NCI-H510A (cell line): ENCODE measurements at places on chromosomes 7 and 10.

DNA sequence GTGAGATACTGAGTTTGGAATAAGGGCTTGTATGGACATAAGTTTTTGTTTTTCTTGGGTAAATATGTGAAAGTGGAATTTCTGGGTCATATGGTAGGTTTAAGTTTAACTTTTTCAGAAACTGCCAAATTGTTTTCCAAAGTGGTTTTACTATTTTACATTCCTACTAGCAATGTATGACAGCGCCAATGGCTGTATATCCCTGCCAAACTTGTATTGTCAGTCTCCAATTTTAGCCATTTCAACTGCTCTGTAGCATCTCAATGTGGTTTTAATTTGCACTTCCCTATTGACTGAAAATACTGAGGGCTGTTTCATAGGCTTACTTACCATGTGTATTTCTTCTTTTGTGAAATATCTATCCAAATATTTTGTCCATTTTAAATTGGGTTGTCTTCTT is 90.5 kb upstream of the ZNF32 start:
- no peak for DNase-seq

DNA sequence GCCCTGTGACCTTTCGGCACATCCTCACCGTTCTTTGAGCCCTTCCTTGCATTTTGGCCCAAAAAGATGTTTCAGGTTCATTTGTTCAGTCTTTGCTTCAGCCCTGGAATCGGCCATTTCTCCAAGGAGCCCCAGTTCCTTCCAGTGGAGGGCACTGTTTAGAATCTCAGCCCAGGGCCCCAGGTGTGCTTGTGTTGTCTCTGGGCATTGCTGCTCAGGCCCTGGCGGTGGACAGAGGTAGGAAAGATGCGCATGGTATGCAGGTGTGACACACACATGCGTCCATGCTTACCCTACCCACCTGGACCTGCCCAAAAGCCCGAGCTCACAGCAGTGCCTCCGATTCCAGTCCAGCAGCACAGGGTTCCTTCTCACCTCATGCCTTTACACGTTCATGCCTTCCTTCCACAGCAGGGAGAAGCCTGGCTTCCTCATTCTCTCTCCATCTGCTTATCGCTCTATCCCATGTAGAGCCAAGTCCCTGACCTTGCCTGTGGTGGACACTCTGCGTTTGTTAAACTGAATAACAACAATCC is 70.6 kb downstream of the LHPP start:
- DNase-seq = no peak

- no peak for DNase-seq
Observed at GRCh38 chr10:79438699-79439085, 6.7 kb downstream of the ZCCHC24 start.

DNA sequence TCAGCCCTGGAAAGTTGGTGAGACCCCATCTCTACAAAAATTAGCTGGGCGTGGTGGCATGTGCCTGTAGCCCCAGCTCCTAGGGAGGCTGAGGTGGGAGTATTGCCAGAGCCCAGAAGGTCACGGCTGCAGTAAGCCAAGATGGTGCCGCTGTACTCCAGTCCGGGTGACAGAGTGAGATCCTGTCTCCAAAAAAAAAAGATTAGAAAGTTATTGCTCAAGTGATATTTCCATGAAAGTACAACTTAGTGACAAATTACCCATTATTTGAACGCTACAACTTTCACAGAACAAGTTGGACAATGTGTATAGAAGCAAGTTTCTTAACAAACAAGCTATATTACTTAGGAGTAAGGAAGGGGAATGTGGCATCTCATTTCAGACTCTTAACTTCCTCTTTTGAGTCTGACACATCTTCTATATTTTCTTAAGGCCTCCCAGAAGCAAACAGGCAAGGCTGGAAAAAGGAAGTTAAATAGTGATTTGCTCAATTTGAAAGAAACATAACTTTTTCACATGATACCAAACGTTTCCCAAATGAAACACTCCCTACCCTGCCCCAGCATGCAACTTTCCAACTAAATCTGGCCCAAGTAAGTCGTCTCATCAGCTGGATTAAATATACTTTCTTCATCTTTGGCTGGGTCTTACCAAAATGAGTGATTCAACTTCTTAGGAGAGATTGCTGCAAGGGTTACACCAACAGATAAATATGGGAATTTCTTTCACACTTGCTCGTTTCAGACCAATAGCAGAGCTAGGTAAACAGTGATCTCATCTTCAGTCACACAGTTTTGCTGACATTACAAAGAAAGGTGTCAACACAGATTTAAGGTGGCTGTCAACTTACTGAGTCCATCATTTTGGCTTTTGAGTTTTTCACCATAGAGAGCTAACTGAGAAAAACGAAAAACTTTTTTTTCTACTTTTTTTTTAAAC is 66.3 kb upstream of the KLF6 start:
- DNase-seq = no peak

GRCh38 chr10:22659866-22660265 is 54.5 kb downstream of the PIP4K2A start:
- DNase-seq = no peak

- no peak for DNase-seq
Observed at GRCh38 chr7:67392596-67393438, 396.2 kb downstream of the TYW1 start.

DNA sequence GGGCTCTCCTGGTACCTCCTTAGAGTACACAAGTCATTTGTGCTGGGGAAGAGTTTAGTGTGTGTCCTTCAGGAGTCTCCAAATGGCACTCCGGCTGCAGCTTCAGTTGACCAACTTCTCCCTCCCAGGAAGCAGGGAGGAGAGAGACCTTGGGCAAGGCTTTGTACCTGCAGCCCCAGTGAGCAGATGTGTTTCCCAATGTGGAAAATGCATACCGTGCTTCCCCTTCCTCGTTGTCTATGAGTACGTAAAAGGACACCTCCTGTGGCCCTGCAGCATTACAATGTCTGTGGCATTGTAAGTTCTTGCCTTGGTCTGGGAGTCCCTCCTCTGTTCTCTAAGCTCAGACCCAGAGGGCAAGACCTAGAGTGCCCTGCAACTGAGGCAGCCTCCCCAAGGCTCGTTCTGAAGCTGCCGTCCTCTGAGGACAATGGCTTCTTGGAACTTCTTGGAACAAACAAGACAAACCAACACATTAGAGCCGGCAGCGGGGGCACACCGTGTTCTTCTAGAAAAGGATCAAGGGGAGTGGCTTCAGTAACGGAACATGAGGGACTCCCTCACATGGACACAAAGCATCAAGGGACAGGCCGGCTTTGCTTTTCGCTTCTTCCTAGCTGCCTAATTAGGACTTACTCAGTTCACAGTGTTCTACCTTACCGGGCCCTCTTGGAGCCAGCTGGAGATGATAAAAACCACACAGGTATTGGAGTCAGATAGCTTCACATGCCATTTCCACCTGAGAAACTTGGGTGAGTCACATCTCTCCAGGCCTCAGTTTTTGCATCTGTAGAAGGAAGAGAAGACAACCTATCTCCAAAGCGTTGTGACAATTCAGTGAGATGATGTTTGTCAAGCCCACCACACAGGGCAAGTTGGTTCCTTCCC is 20.9 kb upstream of the PPA1 start:
- no peak for DNase-seq

DNA sequence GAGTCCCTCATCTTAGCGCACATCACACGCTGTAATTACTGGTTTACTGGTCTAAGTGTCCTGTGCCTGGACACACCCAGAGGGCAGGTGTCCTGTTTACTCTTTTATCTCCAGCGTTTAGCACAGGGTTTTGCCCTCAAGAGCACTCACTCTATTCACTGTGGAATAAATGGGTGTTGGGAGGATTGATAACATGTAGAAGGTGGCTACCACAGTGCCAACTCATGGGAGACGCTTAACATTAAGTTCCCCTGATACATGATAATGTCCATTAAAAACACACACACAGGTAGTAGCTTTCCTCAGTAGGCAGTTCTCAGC is 96.1 kb upstream of the EFCAB10 start:
- no peak for DNase-seq

DNA sequence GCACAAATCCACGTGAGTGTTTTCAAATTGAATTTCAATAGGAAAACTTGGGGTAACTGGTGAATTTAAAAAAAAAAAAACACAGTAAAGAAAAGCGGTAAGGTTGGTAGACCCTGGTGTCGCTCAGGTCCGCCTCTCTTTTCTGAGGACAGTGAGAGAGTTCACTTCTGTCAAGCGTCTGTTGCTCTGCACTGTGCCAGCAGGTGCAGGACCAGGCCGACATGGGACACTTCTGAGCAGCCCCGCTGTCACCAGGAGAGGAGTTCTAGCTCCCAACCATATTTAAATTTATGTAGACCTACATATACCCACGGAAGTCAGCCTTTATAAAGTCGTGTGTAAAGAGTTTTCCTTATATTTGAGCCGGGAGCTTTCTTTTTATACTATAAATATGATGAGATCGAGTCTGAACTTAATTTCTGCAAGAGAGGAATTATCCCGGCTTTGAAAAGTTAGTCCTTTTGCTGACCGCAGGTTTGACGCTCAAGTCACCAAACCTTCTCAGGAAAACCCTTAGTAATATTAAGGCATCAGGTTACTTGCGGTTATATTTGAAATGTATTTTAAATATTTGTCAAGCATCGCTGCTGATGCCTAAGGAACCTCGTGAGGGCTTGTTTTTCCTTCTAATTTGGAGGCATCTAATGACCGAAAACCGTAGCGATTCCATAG is 531 bp downstream of the IKZF1 start:
- no peak for DNase-seq

DNA sequence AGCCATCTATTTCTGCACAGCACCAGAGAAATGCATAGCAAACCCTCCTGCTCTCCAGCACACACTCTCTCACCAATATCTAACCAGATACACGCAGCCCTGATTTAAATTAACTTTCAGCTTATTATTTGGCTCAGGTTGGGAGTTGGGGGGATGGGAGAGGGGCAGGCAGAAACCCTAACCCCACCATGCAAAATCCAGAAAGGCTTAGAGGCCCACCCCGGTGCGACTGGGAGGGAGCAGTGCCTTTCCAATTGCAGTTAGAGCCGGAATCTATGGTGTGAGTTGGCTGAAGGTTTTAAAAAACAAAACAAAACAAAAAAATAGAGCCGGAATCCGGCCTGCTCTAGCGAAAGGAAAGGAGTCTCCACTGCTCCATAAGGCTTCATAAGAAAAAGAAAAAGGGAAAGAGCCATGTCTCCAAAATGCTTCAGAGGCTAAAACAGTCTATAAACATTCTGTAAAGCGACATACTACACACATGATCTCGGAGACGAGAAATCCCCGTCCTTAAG is 2.9 kb downstream of the IGF2BP3 start:
- no peak for DNase-seq

DNA sequence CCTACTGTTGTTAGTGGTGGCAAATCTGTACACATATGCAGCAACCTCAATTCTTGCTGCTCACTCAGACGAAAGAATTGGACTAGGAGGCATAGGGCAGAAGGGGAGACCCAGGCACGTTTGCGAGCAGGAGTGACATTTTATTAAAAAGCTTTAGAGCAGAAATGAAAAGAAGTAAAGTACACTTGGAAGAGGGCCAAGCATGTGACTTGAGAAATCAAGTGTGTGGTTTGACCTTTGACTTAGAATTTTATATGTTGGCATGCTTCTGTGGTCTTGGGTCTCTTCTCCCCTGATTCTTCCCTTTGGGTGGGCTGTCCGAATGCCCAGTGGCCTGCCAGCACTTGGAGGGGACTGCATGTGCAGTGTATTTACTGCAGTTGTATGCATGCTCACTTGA is 205.5 kb upstream of the SEMA3D start:
- no peak for DNase-seq

- no peak for DNase-seq
Observed at GRCh38 chr10:61635932-61636331, 26.8 kb upstream of the CABCOCO1 start.

DNA sequence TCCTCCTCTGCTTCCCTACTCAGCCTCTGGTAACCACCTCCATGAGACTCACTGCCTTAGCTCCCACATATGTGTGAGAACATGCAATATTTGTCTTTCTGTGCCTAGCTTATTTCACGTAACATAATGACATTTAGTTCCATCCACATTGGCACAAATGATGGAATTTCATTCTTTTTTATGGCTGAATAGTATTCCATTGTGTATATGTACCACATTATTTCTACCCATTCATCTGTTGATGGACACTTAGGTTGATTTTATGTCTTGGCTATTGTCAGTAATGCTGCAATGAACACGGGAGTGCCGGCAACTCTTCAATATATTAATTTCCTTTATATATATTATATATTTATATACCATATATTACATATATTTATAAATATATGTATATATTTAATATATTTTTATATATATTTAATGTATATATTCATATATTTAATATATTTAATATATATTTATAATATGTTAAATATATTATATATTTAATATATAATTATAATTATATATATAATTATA is 1046.9 kb downstream of the DNAJB9 start:
- DNase-seq = no peak

- no peak for DNase-seq
Observed at GRCh38 chr10:29811751-29812427, 177.1 kb upstream of the SVIL start.

DNA sequence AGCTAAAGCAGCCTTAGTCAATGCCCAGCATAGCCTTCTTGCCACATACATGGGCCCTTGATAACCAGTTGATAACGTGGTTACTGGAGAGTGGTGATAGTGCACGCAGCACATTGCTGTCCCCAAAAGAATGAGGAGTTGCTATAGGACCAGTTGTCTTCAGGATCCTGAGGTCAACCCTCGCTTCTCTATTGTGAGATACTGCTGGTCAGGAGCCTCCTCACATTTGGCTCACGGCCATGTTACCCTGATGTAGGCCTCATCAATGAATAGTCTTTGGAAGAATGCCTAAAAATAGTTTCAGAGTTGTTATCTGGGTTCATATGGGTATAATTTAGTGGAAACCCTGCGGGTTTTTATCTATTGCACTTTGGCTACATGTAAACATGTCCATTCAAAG is 230.7 kb downstream of the VTI1A start:
- DNase-seq = no peak

GRCh38 chr10:18144396-18144795 is 4.2 kb downstream of the CACNB2 start:
- no peak for DNase-seq

DNA sequence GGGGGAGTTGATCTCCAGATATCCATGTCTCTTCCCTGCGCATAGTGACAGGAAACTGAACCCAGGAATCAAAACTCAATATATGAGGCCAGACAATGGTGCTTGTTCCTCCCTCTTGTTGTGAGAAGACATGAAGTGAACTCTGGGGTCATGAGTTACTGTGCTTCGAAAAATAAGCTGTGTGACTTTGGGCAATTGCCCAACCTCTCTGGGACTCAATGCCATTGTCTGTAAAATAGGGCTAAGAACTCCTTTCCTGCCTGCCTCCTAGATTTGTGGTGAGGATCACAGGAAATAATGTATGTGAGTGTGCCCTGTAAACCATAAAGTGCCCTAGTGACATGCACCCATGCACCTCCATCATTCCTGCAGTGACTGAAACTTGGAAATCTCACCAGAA is 48.4 kb downstream of the SYPL1 start:
- no peak for DNase-seq
